CD4-positive, alpha-beta T cell treated with Interleukin-15 for 4 hours (primary cell): ENCODE measurements at places on chromosomes 1 and 21.

DNA sequence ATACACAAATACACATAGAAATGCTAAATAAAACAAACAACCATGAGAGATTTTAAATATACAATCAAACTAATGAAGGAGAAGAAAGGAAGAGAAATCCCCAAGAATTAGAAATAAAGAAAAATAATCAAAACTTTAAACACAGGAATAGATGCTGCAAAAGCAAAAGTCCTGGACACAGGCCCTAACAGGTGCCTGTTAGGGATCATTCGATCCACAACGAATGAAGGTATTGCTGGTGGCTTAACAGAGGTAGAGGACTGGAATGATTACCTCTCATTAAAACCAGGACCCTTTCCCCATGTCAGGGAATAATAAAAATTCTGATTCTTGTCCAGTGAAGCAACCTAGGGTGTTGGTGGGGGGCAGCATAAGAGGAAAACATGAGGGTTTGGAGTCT lies 56.8 kb downstream of the CDC42BPA start:
- DNase-seq: no peak

- no peak for DNase-seq
Observed at GRCh38 chr1:154616659-154617345, 8.8 kb upstream of the ADAR start.

DNA sequence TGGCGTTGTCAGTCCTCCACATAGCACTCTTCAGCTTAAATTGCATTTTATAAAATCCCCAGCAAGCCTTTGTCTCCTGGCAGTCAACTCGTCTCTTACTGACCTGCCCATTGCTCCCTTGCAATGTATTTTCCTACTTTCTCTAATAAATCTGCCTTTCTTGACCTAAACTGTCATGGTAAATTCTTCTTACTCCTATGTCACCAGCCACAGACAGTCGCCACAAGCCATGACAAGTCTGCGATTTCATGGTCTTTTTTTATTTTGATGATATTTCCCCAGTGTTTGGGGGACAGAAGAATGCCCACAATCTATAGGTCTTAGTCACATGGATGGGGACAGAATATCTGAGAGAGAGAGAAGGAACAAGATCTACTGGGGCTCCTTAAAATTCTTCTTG lies 8.4 kb downstream of the IFNAR2 start:
- DNase-seq: no peak

DNA sequence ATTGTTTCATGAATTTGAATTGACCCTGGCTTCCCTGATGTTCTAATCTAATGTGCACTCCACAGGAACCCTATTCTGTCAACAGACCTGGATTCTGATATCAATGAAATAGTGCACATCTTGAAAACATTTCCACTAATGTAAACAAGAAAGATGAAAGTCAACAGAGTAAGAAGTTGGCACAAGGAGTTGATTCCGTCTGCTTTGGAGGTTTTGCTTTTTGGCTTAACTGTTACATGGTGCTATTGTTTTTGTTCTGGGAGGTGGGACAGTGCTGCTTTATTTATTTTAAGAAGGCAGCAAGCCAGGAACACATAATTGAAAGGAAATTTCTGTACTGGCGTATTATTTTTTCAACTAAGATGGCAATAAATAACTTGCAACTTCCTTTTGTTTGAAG lies 73.3 kb downstream of the LEPR start:
- no peak for DNase-seq

DNA sequence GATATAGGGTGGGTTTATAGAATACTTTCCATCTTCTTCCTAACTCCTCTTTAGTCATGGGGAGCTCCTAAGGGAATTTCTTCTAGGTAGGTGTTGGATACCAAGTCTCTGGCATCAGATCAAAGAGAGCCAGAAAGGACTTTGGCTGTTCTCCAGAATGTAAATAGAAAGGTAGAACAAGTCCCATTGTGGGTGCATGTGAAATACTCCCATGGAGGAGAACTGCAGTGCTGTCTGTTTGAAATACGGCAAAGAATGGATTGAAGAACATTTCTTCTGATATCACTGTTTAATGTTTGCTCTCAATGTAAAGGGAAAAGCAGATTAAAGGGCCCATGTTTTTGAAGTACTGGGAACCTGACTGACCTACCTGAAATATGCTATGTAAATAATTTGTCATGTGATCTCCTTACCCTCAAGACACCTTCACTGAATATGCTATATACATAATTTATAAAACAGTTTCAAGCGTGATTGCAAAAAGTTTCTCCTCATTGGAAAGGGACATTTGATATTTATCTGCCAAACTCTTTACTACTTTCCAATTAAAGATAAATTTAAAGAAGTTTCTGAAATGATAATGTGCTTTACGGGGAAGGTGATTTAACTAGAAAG lies 65.9 kb downstream of the LAMC1 start:
- no peak for DNase-seq

DNA sequence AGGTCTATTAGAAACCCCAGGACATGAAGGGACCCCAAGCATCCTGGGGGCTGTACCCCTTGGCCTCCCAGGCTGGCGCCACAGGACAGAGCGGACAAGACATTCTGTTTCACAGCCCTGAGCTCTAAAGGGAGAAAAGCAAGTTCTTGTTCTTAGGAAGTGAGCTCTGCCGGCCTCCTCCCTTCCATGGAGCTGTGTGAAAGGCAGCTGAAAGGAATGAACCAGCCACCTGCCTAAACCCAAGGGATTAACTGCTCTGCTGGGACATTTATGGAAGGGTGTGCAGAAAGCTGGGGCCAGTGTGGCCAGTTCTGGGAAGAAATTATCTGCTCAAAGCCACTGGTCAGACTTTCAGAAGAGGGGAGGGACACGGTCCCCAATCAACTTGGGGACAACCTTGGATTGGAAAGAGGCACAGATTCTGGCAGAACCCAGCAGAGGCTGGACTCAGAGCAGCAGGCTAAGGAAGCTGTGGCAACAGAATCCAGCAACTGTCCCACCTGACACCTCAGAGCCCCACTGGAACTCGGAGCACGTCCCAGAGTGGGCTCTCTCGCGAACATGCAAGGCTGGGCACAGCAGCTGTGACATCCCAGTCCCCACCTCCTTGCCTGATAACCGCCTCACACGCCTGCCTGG lies 2.1 kb downstream of the KLHL21 start:
- DNase-seq: no peak

- DNase-seq: peak; percentile 58
Observed at GRCh38 chr1:148318123-148318903, 164.8 kb downstream of the PPIAL4G start.

DNA sequence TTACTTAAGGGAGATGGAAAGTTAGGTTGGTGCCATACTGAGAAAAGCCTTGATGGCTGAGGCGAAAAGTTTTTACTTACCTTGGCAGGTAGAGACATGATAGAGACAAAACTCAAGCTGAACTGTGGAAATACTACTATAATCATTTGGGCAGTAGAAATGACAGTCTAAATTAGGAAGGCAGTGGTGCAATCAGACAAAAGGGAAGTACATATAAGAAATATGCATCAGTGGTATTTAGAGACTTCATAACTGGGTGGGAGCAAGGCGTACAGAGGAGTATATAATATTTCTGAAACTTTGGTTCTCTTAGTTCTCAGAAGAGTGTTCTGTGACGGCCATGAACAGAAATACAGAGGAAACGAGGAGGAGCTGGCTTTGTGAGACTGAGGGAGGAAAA lies 2.4 kb upstream of the CEP350 start:
- DNase-seq: no peak

- DNase-seq: no peak
Observed at GRCh38 chr1:205537386-205538018, 33.0 kb downstream of the CDK18 start.

- no peak for DNase-seq
Observed at GRCh38 chr1:238201992-238202391, 311.3 kb upstream of the ZP4 start.
